ENCODE measurements at places on chromosomes 7 and 10. TPM values are rescaled to one million over a fixed set of nuclear protein-coding genes. Genes with fewer than 3 reads are reported as not detected.

Gene DDC
- polyA plus RNA-seq = 42.9 TPM

Gene SLC13A4
- 1.4 TPM for polyA plus RNA-seq

Gene NME8
- polyA plus RNA-seq = not detected

Gene CFAP46
- polyA plus RNA-seq = 3.5 TPM

Gene DOCK1
- 2.7 TPM for polyA plus RNA-seq

Gene CALML5
- polyA plus RNA-seq = not detected

Gene CD36
- 0.31 TPM for polyA plus RNA-seq

Gene ADRA2A
- 1.5 TPM for polyA plus RNA-seq

Gene GRB10
- polyA plus RNA-seq = 62.7 TPM

Gene HIF1AN
- 16.1 TPM for polyA plus RNA-seq

Gene KAZALD1
- 1.2 TPM for polyA plus RNA-seq

Gene ZNF273
- polyA plus RNA-seq = 19.4 TPM

Gene TMEM236
- 0.10 TPM for polyA plus RNA-seq

Gene IFIT1B
- polyA plus RNA-seq = not detected

Gene CAV1
- polyA plus RNA-seq = not detected

Gene PLAU
- 1.1 TPM for polyA plus RNA-seq

Gene FXYD4
- not detected for polyA plus RNA-seq

Gene FOXI2
- polyA plus RNA-seq = not detected

Gene EPDR1
- polyA plus RNA-seq = 0.10 TPM

Gene METTL27
- 2.4 TPM for polyA plus RNA-seq

Gene SHH
- 1.2 TPM for polyA plus RNA-seq

Gene ADD3
- polyA plus RNA-seq = 29.7 TPM

Gene OR2F2
- not detected for polyA plus RNA-seq

Measured in neural cell (in vitro differentiated cells).